ENCODE measurements at places on chromosomes 16 and 17.

DNA sequence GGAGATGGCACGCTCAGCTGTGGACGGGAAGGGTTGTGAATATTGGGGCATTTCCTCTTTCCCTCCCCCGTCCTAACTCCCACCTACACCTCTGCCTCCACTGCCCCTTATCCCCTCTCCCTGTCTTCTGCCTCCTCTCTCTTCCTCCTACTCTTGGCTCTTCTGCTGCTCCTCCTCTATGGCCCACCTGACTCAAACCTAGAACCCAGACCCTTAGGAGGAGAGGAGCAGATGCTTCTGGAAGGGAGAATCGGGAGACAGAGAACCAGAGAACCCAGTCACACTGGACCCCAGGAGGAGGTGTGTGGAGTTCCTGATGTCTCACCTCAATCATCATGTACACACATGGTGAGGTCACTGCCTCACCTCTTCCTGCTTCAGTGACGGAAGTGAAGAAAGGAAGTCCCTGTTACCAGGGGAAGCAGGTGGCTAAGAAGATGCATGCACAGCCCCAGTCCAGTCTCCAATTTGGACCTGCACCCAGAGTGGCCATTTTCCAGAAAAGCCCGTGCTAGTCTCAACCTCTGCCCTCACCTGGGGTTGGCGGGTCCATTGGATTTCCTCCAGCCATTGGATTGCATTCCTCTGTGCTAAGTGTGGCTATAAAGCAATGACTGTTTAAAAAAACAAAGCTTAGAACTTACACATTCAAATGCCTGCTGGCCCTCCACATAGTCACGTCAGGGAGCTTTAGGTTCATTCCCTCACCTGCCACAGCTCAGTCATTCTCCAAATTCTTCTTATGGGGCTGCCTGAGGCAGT lies 4.0 kb downstream of the RNF222 start:
- no peak for DNase-seq

DNA sequence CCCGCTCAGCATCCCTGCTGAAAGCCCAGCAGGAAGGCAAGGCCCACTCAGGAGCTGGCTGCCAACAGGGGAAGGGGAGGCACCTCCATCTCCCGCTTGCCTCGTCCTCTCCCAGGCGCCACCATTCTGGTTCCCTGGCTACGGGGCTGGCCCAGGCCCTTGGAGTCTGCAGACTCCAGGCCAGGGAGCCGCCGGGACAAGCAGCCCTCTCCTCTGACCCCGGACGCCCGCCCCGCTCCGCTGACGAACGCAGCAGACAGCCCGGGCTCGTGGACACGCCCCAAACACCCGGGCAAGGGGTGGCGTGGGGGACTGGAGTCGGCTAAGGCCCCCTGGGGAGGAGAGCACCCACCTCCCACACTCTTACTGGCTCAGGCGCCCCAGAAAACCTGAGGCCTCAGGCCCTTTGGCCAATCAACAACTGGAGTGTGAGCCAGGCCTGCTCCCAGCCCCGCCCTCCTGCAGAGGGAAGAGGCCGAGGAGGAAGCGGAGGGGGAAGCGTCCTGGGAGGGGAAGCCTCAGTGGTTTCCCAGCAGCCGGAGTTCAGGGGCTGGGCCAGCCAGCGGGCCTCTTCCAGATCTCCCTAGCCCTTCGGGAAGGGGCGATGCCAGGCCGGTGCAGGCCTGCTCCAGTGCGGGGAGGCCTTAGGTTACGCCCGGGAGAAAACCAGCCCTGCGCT lies 4.2 kb downstream of the MNT start:
- peak; percentile 63 for DNase-seq

- DNase-seq: peak; percentile 70
Measured at GRCh38 chr16:15642557-15643047, 352 bp downstream of the MARF1 start.

DNA sequence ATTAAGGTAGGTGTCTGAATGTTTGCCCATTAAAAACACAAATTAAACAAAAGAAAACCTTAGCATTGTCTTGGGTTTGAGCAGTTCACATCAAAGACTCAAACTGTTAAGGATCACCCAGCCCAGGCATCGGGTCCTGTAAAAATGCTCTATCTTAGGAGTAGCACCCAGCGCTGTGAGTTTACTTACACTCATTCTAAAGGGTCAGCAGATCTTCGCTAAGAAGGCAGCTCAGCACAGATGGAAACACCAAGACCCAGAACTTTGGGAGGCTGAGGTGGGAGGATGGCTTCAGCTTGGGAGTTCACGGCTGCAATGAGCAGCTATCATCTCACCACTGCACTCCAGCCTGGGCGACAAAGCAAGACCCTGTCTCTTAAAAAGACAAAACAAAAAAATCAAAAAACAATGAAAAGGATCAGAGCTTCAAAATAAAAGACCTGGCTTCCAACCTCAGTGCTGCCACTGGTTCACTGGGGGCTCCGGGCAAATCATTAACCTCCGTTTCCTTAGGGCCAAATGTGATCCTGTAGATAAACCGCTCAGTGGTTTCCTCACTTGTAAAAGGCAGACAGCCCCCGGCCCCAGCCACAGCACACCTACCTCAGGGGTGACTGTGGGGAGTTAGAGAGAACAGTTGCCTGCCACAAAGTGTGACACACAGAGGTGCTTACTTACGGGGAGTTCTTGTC lies 11.1 kb downstream of the COG1 start:
- no peak for DNase-seq

DNA sequence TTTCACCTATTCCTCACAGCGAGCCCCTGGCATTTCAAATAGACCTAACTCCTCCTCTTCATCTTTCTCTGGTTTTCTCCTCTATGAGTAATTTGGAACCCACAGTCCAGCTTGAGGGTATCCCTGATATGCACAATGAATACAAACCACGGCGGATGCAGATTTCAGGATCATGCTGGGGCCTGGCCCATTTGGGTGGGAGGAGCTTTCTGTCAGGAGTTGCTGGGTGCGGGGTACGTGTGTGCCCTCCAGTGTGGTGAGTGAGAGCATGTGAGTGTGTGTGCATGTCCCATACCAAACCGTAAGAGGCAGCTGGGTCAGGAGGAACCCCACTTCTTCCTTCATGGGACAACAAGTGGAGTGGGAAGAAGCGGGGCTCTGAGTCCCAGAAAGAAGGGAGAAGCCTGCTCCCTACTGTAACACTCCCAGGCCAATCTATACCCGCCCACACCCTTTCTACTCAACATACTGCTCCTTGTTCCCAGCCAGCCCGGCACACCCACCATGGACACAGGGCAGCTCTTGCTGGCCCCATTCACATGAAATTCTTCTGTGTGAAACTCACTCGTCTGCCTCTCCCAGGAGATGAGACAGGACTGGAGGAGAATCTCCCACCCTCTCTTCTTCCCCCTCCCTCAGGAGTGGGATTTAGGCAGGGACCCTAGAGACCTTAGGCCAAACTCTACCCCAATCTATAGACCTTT lies 18.4 kb downstream of the CNTNAP1 start:
- no peak for DNase-seq

DNA sequence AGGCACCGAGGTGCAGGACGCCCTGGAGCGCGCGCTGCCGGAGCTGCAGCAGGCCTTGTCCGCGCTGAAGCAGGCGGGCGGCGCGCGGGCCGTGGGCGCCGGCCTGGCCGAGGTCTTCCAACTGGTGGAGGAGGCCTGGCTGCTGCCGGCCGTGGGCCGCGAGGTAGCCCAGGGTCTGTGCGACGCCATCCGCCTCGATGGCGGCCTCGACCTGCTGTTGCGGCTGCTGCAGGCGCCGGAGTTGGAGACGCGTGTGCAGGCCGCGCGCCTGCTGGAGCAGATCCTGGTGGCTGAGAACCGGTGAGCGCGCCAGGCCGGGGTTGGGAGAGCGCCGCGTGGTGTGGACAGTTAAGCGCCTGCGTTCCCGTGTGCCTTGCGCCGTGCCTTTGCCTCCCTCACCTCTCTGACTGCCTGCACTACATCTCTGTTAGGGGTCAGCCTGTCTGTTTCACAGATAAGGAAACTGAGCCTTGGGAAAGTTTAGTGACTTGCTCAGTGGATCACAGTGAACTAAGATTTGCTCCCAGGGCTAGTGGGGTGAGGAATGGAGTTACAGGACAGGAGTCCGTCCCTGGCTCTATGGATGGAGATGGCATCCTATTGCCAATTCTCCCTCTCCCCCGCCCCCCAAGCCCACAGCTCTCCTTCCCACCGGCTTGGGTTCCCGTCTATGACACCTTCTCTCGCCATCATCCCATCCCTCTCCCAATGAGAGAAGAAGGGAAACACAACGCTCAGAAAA lies 880 bp downstream of the SARM1 start:
- DNase-seq: peak; percentile 86

GRCh38 chr16:12283596-12283995 lies 307.1 kb downstream of the SNX29 start:
- DNase-seq: no peak

Measured in D341Med (cell line).